SW480 (cell line): ENCODE measurements at places on chromosomes 5 and 9.

DNA sequence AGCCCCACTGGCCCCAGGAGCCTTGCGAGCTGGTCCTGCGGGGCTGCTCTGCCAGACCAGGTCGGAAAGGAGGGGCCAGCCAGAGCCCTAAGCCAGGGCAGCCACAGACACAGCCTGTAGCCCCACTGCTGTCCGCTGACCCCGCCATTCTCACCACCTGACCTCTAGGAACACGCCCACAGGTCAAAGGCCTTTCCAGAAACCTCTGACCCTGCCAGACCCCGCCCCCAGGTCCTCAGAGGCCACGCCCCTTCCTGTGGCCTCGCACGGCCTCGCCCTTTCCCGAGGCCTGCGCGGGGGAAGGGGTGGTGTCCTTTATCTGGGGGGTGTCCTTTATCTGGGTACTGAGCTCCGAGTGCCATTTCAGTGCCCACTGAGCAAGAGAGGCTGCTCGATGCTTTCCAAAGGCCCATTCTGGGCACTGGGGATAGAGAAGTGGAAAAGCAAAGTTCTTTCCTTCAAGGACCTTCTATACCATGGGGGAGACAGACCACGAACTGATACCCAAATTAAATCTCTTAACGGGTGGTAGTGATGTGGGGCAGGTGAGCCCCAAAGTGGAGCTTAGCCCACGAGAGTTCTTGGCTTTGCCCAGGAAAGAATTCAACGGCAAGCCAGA lies 46.5 kb downstream of the P4HA2 start:
- no peak for DNase-seq

DNA sequence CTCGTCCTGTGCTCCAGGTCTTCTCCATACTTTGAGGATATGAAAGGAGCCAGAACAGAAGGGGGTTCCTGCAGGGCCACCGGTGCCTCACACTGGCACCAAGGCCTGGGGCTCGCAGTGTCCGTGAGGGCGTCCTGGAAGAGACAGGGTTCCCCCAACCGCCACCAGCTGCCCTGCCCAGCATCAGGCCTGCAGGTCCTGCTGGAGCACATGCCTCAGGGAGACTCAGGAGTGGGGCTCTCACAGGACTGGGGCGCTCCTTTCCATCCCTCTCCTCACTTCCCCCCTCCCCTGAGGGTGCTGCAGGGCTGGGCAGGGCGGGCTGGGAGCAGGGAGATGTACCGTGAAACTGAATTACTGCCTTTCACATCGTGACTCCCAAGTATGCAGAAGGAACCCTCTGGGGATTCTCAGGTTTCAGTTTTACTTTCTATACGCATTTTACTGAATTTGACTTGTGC lies 31.7 kb downstream of the CEP72 start:
- no peak for DNase-seq

DNA sequence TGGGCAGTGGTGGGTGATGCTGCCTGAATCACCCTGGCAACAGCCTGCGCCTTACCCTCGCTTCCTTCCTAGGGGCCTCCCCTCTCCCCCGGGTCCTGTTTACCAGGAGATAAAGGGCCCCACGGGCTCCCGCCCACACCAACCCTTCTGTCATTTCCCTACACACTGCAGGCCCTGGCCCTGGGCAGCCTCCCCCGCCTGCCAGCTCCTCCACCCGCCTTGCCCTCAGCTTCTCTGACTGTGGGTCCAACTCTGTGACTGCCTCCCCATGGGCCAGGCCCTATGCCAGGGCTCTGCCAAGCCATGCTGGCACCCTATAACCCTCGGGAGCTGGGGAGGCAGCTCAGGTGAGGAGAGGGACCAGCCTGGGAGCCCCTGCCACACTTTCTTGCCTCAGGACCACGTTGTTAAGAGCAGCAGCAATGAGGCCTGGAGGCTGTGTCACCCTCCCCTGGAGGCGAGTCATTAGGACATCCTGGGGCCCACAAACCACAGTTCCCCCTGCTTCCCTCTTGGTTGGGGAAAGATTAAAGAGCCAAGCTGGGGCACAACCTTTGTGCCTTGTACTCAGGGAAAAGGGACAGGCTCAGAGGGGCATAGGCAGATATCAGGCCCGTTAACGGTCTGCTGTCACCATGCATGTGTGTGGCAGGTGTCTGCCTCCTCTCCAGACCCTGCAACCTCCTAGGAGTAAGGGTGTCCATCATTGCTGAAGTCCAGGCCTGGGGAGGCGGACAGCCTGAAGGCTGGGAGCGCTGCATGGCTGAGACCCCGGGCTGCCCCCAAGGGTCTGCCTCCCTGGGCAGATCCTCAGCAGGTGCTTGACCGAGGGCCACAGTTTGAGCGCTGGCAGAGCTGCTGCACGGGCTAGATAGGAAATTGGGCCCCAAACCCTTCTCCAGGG lies 2.8 kb downstream of the MGAT4B start:
- peak; percentile 20 for DNase-seq

GRCh38 chr5:40554054-40554453 lies 125.7 kb upstream of the PTGER4 start:
- DNase-seq: no peak

- no peak for DNase-seq
Measured at GRCh38 chr5:160548949-160549645, 127.4 kb downstream of the PTTG1 start.

GRCh38 chr5:14464671-14465070 lies 116.9 kb upstream of the OTULINL start:
- DNase-seq: no peak

DNA sequence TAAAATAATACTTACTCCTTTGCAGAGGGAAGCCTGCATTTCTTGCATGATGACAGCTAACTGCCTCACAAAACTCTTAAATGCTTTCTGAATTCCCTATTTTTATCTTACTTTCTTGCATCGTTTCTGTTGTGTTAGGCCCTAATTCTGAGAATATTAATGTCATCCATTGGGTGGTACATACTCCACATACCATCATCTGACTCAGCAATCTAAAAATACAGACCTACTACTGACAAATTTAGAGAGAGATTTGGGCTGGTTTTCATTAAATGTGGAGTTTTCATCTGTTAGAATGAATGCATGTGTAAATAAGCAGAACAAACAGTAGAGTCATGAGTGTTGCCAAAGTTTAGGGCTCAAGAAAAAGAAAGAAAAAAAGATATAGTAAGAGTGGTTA lies 26.5 kb upstream of the KCNN2 start:
- no peak for DNase-seq

- DNase-seq: peak; percentile 97
Measured at GRCh38 chr5:138035605-138036537, 3.0 kb upstream of the FAM13B start.

GRCh38 chr9:98888801-98889421 lies 54.8 kb upstream of the COL15A1 start:
- DNase-seq: no peak

DNA sequence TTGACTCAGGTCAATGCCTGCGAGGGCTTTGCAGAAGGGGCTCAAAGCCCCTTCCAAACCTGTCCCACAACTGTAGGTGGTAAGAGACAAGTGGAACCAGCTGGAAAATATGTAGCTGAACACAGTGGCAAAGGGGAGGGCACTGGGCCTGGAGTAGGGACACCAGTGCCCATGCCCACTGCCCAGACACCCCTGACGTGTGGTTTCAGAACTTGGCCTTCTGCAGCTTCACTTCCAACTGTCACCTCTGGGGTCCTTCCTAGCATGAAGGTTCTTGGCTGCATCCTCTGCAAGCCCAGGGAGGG lies 233.1 kb upstream of the IRX1 start:
- DNase-seq: no peak

GRCh38 chr5:109035436-109035835 lies 287.7 kb downstream of the FER start:
- no peak for DNase-seq

- DNase-seq: no peak
Measured at GRCh38 chr9:91012933-91013841, 211.6 kb downstream of the SYK start.

- no peak for DNase-seq
Measured at GRCh38 chr5:175742290-175742994, 84.6 kb downstream of the HRH2 start.

GRCh38 chr9:113274474-113275156 lies 757 bp downstream of the CDC26 start:
- peak; percentile 68 for DNase-seq

DNA sequence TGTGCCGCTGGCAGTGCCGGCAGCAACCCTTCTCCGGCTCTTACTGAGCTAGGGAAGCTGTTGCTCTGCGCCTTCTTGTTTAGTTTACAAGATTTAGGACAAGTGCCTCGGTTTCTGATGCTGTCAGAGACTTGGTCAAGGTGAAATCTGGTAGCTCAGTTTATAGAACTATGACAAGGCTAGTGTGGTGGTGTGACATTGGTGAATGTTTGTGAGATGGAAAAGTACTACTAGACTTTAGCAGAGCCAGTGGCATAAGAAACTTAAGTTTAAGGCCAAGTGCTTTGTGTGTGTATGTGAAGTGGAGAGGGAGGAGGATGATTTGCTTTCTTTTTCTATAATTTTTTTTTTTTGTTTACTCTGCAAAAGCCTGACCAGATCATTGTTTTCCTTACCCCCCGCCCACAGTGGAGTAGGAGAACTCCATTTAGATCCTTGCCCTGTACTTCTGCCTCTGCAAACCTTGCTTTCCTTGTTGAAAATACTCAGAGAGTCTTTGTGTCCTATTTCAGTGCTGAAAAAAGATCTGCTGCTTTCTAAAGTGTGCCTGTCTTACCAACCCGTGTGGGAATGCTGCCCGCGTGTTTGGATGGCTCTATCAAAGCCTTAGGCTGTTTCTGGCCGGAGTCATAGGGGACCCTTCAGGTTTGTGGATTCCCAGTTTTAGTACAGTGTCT lies 75.9 kb downstream of the TRIO start:
- no peak for DNase-seq

- DNase-seq: peak; percentile 29
Measured at GRCh38 chr5:133423618-133424282, 188.6 kb downstream of the FSTL4 start.

GRCh38 chr9:77907585-77907984 lies 124.0 kb downstream of the GNAQ start:
- DNase-seq: no peak

GRCh38 chr5:169893010-169893409 lies 87.3 kb downstream of the INSYN2B start:
- DNase-seq: no peak

DNA sequence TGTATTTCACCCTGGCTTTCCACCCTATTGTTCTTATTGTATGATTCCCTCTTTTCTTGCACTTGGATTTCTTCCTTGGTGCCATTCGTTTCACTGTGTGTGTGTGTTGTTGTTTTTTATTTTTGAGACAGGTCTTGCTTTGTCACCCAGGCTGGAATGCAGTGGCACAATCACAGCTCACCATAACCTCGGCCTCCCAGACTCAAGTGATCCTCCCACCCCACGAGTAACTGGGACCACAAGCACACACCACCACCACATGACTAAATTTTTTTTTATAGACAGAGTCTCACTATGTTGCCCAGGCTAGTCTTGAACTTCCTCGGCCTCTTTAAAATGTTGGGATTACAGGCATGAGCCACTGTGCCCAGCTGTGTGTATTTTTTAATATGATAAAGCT lies 72.0 kb downstream of the MLLT3 start:
- DNase-seq: no peak

DNA sequence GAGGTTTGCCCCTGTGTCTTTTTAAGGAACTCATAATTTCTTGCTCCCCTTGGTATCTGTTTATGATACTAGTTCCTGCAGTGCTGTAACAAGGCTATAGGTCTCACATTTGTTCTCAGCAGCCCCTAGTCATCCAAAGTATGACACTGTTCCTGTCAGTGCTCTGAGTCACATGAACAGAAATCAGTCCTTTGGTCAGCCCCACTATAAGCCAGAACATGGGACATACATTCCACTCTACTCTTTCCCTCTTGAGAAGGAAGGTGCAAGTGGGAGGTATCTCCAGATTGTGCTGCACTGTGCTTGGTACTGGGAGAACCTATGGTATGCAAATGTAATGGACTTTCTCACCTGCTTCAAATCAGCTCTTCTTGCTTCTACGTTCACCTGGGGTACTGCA lies 87.0 kb downstream of the IARS1 start:
- DNase-seq: peak; percentile 31

DNA sequence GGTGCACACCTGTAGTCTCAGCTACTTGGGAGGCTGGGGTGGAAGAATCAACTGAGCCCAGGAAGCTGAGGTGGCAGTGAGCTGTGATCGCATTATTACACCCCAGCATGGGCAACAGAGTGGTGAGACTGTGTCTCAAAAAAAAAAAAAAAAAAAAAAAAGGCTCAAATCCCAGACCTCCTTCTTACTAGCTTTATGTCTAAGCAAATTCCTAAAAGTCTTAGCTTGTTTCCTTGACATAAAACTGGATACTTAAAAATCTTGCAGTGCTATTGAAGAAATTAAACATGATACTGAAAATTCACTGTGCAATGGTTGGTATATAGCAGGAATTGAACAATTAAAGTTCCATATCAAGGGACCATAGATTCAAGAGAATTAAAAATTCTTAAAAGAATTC lies 45.0 kb downstream of the PCDHGC5 start:
- no peak for DNase-seq

GRCh38 chr5:101687349-101687985 lies 608.6 kb downstream of the SLCO4C1 start:
- no peak for DNase-seq

DNA sequence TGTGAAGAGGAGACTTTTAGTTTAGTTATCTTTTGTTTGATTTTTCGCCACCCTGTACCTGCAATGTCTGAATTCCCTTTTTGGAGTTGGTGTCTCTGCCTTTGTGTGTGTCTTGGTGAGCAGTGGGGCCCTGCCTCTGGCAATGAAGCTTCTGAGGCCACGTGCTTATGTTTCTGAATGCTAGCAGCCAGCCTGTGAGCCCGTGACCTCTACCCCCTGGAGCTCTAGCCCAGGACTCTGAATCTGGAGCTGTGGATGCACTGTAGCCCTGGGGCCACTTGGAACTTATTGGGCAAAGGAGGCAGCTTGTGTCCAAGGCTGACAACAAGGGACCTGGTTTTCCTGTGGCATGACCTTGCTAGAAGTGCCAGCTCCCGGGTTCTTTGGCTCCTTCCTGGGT lies 19.4 kb downstream of the ENTREP1 start:
- no peak for DNase-seq

DNA sequence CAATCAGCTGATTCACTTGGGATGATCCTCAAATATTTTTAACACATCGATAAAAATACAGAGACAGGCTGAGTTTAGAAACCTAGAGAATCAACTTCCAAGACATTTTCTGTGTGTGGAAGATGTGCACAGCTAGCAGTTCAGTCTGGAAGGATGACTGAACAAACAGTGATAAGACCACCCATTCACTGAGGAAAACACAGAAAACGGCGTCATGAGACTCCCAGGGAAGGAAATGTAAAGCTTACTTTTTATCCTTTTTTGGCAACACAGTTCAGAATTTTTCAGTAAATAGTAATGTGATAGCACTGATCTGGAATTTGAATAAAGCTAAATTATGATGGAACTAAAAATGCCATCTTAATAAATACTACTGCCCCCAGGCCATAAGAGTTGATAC lies 277.6 kb downstream of the SEMA5A start:
- DNase-seq: no peak

DNA sequence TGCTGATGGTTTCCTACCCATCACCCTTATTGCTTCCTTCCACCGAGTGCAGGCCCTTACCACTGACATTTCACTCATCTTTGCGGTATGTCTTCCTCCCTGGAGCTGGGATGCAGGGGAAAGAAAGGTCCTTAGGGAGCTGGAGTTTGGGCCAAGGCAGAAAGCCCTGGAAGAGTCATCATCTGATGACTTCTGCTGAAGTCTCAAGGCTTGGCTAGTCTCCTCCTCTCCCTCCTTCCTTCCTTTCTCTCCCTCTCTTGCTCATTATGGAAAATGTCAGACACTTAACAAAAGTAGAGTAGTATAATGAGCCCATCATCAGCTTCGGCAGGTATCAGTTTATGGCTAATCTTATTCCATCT lies 40.0 kb downstream of the LARP1 start:
- no peak for DNase-seq
